NCI-H345 (cell line): ENCODE measurements at places on chromosomes 1 and 21.
A peak's percentile ranks its signal among the peaks of the same experiment; 100 is the strongest.

- no peak for DNase-seq
These were observed 59.6 kb upstream of the HOOK1 start for GRCh38 chr1:59755069-59755685.

- DNase-seq: no peak
These were observed 16.7 kb downstream of the STYXL2 start for GRCh38 chr1:167110586-167110985.

DNA sequence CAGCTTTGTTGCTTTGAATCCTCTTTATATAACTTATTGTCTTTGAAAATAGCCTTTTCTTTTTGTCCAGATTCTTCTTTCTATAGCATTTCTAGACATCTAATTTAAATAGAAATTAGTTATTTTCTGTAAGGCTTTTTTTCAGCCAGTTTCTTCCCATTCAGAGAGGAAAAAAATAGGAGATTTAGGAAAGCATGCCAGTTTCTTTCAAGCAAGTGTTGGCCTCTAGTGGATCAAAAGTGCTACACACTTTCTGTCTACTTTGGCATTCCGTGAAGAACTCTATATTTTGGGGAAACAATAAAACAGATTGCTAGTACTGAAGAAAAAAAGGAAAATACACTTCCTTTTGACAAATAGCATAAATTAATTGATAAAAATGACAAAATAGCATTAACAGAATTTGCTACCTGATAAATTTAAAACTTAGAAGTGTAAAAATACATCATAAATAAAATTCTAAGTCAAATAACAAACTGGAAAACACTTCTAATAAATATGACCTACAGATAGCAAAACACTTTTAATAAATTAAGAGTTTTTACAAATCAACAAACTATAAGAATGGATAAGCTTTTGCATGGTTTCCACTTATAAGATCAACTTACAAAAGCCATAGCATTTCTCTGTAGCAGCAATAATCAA, 13.1 kb upstream of the EXO1 start:
- peak; percentile 39 for DNase-seq

GRCh38 chr1:212607913-212608391, 609 bp upstream of the ATF3 start:
- no peak for DNase-seq

DNA sequence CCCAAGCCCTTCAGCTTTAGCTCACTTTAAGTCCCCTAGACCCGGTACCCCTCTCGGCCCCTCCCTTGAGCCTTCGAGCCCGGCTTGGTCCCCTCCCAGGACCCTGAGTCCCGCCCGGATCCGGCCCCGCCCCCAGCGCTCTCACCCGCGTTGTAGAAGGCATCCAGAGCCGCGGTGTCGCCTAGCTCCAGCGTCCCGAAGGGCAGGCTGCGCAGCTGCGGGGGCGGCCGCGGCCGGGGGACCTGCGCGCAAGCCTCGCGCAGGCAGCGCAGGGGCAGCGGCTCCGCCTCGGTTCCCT, 699 bp downstream of the MAP3K6 start:
- peak; percentile 86 for DNase-seq

- peak; percentile 41 for DNase-seq
These were observed 126.1 kb upstream of the CACHD1 start for GRCh38 chr1:64343823-64344190.

GRCh38 chr1:76269155-76269554, 194.6 kb downstream of the ST6GALNAC3 start:
- no peak for DNase-seq

- no peak for DNase-seq
These were observed 9.5 kb upstream of the RNF186 start for GRCh38 chr1:19824541-19824940.

DNA sequence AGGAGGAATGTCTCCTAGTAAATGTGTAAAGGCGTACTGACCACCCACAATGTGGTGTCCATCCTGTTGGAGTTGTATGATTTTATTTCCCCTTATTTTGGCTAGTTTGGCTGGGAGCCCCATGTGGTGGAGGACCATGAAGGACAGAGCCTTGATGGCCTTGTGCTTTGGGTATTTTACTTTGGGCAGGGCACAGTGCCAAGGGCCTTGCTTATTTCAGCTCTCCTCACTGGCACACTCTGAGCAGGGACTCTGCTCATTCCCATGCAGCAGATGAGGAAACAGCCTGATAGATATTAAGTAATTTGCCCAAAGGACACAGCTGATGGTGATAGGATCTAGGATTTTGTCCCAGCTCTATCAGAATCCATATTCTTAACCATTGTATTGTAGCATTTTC, 50.2 kb downstream of the SMYD2 start:
- no peak for DNase-seq

GRCh38 chr1:157369808-157370521, 182.3 kb downstream of the FCRL5 start:
- DNase-seq: peak; percentile 71
